ENCODE measurements at places on chromosomes 11 and 22.

DNA sequence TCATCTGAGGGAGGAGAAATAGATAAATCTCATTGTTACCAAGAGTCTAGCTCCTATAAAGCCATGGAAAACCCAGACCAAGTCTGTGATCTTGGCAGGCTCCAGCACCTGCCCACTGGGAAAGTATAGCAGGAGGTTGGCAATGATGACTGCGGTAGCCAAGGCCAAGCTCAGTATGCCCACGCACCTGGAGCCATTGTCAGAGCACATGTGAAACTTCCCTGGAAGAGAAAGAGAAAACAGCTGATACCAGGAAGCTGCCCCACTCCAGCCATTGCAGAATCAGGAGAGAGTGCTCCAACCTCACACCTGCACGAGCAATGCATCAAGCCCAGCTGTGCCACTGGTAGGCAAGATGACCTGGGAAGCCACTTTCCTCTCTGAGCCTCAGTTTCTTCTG lies 62.2 kb upstream of the HEPHL1 start:
- DNase-seq: no peak

DNA sequence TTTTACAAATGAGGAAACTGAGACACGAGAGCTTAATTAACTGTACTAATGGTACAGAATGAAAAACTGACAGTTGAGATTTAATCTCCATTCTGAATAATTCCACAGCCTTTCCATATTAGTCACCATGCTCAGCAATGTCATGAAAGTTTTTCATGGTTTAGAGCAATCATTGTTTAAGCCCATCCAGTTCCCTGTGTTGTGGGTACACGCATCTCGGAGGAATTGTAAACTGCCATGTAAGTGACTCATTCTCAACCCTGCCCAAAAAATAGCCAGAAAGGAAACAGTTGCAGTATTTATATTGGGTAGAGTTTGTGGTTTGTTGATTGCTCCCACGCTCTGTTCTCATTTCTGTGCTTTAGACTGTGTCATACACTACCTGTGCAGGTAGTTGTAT lies 1790.8 kb downstream of the LRRC4C start:
- no peak for DNase-seq

- no peak for DNase-seq
Observed at GRCh38 chr22:27507935-27508526, 293.5 kb downstream of the MN1 start.

DNA sequence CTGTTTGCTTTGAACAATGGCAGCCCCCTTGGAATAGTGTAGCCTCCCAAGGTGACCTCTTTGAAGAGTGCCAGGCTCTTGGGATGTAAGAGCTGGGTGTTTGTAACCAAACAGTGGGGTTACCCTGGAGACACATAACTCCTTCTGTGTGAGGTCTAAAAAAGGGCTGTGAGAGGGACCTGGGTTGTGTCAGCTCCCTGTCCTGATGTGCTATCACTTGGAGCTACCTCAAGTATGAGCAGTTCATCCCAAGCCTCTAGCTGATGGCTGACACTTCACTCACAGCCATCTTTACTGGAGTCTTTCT lies 40.2 kb downstream of the TSPAN18 start:
- no peak for DNase-seq

GRCh38 chr22:49303061-49303735 lies 524.5 kb downstream of the BRD1 start:
- no peak for DNase-seq

DNA sequence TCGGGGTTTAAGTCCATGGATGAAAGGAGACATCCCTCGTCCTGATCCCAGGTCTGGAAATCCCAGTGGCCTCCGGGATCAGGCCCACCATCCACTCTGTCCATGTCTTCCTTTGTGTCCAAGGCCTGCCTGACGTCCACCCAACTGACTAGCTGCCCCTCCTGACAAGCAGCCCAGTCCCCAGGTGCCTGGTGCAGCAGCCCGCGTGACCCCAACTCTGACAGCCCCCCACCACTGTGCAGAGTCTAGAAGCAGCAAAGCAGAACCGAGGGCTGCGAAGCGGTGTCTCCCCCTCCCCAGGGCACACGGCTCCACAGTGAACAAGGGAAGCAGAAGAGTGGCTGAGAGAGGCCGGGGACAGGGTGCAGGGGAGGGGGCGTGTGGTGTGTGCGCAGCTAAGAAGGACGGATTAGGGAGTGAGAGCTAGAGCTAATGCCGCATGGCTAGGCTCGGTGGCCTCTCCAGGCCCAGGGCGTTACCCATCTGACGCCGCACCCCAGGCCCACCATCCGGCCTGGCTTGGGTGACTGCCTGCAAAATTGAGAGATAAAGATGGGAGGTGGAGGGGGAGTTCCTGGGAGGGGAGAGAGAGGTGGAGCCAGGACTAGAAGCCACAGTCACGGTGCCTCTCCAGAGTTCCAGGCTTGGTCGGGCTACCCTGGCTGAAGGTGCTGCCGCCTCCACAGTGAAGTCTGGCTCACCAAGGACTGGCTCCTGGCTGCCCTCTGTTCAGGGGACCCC lies 16.6 kb upstream of the BAIAP2L2 start:
- no peak for DNase-seq

DNA sequence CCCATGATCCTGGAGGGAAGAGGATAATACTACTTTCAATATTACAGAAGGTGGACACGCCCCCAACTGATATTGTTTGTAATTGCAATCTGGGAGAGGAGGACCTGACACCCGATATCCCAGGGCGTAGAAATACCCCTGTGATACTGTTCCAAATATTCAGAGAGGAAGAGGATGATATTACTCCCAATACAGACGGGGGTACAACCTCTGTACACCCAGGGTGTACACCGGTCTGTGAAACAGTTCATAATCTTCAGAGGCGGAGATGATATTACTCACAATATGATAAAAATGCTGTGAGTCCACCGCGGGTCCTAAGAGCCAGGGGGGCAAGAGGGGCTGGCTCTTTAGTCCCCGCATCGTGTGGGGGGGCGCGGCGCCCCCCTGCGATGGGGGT lies 57.2 kb upstream of the ALDH3B2 start:
- DNase-seq: no peak

DNA sequence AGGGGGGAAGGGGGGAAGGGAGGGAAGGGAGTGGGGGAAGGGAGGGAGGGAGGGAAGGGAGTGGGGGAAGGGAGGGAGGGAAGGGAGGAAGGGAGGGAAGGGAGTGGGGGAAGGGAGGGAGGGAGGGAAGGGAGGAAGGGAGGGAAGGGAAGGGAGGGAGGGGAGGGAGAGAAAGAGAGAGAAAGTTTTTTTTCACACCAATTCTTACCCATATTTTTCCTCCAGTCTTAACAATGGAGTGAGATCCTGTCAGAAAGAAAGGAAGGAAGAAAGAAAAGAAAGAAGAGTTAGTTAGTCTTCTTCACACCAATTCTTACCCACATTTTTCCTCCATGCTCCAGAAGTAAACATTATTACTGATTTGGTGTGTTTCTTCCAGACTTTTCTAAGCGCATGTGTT lies 3.0 kb upstream of the OR2AT4 start:
- DNase-seq: no peak

DNA sequence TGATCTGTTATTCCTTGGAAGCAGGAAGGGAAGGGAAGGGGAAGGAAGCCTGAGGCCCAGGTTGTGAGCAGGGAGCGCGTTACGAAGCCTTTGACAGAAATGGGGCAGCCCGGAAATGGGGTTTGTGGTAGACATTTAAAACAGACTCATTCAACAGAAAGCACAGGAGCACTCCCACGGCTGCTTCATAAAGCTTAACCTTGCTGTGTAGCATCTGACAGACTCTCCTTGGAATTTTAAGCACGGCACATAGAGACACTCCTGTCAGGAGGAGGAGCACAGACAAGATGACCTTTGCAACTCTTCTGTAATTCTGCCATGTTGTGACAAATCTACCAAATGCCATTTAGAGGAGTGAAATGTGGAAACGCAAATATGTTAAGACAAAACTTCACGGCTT lies 131.6 kb downstream of the FBXO7 start:
- DNase-seq: no peak

DNA sequence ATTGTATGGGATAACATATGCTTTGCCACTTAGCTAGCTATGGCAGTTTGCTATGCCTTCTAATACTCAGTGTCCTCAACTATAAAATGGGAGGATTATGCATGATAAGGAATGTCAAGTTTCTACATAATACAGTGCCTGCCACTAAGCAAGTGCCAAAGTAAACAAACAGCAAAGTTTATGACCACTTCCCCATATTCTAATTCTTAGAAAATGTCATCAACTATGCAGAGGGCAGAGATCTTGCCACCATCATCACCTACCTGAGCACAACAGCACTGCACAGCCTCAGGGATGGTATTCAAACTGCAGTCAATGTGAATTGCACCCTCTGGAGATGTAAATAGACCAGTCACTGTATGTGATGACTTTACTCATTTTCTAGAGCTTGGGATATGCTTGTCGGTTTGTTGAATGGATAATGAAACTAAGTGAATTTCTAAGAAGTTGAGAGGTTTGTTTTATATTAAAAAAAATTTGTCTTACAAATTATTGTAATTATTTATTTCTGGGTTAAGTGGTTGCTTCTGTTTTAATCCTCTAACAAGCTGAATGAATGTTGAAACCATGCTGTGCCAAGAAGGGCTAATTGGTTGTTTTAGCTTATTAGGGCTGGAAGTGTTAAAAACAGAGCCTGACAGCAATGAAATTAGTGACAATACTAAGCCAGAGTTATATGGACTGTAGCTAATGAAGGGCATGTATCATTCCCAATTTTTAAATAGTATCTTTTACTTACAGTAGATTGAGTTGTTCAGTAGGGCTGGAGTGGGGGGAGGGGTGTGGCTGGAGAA lies 398.4 kb downstream of the CNTN5 start:
- DNase-seq: no peak

GRCh38 chr11:11336664-11337063 lies 16.4 kb downstream of the CSNK2A3 start:
- no peak for DNase-seq

DNA sequence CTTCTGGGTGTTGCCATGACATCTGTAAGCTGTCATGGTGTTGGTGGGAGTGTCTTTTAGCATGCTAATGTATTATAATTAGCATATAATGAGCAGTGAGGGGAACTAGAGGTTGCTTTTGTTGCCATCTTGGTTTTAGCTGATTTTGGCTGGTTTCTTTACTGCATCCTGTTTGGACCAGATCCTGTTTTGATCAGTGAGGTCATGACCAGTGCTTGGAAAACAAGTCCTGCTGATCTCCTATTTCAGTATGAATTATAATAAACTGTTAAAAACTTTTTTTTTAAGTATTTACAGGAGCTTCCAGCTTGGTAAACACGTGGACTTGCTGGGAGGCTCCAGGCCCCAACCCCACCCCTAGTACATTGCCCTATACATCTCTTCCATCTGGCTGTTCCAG lies 30.5 kb upstream of the P4HA3 start:
- no peak for DNase-seq

GRCh38 chr22:23938328-23939016 lies 22.5 kb downstream of the GSTT2B start:
- no peak for DNase-seq

- DNase-seq: no peak
Observed at GRCh38 chr11:74000307-74001133, 8.4 kb downstream of the UCP3 start.

DNA sequence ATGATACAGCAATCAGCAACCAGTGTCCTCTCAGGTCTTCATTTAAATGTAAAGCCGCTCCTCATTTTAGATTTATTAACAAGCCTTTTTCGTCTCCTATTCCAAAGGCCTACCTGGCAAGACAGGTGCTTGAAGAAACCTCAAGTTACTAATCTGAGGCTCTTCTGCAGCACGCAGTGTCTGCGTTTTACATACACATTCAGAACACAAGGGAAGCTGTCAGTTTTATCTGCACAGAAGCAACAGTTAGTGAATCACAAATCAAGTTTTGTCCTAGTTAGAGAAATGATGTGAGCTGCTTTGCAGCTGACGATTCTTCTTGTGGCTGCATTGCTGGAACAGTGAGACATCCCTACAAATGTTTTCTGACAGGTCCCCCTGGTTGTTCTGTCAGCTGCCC lies 308.8 kb upstream of the NARS2 start:
- no peak for DNase-seq

GRCh38 chr11:75149766-75150465 lies 991 bp upstream of the SLCO2B1 start:
- DNase-seq: no peak

GRCh38 chr11:57900320-57900719 lies 123.4 kb upstream of the OR9Q1 start:
- DNase-seq: no peak

- DNase-seq: no peak
Observed at GRCh38 chr22:35915477-35916013, 113.1 kb downstream of the RBFOX2 start.

DNA sequence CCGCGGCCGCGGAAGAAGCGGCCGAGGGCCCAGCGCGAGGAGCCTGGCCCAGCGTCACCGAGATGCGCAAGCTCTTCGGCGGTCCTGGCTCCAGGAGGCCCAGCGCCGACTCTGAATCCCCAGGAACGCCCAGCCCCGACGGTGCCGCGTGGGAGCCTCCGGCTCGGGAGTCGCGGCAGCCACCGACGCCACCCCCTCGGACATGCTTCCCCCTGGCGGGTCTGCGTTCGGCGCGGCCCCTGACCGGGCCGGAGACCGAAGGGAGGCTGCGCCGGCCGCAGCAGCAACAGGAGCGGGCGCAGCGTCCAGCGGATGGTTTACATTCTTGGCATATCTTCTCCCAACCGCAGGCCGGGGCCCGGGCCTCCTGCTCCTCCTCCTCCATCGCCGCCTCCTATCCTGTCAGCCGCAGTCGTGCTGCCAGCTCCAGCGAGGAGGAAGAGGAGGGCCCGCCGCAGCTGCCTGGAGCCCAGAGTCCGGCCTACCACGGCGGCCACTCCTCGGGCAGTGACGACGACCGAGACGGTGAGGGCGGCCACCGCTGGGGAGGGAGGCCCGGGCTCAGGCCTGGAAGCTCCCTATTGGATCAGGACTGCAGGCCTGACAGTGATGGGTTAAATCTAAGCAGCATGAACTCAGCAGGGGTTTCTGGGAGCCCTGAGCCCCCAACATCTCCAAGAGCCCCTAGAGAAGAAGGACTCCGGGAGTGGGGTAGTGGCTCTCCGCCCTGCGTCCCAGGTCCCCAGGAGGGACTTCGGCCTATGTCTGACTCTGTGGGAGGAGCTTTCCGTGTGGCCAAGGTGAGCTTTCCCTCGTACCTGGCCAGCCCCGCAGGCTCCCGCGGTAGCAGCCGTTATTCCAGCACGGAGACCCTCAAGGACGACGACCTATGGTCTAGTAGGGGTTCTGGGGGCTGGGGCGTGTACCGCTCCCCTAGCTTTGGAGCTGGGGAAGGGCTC lies 1.2 kb downstream of the ARHGEF17 start:
- DNase-seq: no peak

DNA sequence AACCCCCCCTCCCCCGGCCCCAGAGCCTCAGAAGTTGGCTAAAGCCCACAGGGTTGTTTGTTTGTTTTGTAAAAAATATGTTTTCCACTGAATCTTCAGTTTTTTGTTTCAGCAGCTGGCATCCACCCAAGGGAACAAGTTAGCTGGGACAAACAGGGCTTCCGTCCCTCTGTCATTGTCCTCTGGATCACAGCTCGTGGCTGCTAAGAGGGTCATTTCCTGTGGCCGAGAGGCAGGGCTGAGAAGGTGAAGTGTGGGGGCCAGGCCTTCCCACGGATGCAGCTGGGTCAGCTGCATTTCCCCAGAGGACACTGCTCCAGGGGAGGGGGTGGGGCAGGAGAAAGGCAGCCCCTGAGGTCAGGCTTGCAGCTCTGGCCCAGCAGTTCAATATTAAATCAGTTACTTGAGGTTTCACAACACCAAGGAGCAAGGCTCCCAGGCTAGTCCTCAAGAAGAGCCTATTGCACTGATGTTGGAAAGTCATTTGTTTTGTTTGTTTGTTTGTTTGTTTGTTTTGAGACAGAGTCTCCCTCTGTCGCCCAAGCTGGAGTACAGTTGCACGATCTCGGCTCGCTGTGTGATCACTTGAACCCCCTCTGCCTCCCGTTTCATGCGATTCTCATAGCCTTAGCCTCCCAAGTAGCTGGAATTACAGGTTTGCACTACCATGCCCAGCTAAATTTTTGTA lies 34.4 kb upstream of the SMTN start:
- no peak for DNase-seq
